ENCODE measurements at places on chromosomes 11 and 22. TPM values are rescaled to one million over a fixed set of nuclear protein-coding genes. Genes with fewer than 3 reads are reported as not detected.

The SHANK3 gene
- 1.5 TPM for total RNA-seq

The MPPED1 gene
- total RNA-seq, result not detected

The GLYATL2 gene
- total RNA-seq, result 0.24 TPM

The SEPTIN3 gene
- total RNA-seq, result not detected

The NUDT8 gene
- total RNA-seq, result 10.6 TPM

The ACR gene
- not detected for total RNA-seq
